ENCODE measurements at places on chromosomes 2 and 18.

- no peak for DNase-seq
Observed at GRCh38 chr2:19888831-19889230, 13.0 kb downstream of the TTC32 start.

DNA sequence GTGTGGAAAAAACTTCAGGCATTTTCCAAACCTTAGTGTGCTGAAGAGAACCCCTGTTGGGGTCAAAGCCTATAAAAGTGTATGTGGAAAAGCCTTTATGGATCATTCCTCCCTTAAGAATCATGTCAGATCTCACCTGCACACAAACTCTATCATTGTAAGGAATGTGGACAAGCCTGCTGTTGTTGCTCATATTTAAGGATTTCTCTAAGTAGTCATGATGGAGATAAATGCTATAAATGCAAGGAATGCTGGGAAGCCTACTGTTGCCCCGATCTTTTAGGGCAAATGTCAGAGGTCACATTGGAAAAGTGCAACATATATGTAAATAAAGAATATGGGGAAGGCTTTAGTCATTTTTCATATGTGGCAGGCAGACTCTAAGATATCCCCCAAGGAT, 129.5 kb downstream of the ICOS start:
- DNase-seq, result no peak

DNA sequence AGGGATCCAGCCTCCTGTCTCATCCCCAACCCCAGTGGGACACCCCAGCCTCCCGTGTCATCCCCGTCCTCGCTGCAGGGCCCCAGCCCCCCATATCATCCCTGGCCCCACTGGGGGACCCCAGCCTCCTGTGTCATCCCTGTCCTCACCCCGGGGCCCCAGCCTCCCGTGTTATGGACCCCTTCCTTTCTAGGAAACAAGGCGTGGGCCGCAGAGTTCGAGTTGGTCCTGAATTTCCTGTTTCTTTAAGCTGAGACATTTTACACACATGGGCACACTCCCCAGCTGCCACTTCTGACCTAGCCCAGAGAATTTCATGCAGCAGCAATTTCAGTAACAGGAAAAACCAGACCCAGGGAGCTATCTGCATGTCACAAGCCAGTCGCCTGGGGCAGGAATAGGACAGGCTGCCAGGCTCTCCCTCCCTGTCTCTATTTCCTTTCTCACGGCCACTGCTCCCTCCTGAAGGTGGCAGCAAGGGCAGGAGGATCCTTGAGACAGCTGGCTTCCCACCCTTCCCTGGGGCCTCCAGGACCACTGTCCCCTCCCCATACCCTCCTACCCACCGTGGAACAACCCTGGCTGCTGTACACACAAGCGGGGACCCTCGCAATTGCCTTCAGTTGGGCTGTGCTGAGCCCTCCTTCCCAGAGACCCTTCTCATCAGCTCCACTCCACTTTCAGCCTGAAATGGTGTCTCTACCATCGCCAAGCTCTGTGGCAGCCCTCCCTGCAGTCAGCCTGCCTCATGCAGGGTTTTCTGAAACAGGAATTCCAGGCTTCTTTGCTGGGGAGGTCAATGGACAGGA, 141.9 kb upstream of the ID2 start:
- DNase-seq, result no peak

DNA sequence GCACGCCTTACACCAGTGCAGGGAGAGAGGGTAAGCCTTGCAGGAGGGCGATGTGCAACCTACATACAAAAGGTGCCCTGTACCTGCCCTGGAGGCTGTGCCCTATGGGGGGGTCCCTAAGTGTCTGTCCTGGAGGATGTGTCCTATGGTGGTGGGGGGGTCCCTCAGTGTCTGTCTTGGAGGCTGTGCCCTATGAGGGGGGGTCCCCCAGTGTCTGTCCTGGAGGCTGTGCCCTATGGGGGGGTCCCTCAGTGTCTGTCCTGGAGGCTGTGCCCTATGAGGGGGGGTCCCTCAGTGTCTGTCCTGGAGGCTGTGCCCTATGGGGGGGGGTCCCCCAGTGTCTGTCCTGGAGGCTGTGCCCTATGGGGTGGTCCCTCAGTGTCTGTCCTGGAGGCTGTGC, 216.6 kb downstream of the HDAC4 start:
- no peak for DNase-seq

- DNase-seq, result no peak
Observed at GRCh38 chr2:239824046-239824694, 201.0 kb downstream of the NDUFA10 start.

DNA sequence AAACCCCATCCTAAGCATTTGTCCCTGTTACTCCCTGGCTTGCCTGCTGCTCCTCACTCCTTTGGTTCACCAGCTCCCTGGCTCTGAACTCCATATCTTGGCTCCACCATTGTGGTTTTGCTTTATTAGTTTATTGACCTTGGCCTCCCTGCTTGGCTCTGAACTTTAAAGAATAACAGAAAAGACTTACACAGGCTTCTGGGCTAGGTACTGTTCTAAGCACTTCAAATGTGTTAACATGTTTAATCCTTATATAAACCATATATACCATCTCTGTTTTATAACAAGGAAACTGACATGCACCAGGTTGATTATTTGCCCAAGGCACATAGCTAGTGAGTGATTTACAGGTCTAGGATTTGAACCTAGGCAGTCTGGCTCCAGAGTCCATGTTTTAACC, 149.7 kb upstream of the CAPN13 start:
- DNase-seq, result no peak

- no peak for DNase-seq
Observed at GRCh38 chr18:55420665-55421307, 167.2 kb downstream of the TCF4 start.

DNA sequence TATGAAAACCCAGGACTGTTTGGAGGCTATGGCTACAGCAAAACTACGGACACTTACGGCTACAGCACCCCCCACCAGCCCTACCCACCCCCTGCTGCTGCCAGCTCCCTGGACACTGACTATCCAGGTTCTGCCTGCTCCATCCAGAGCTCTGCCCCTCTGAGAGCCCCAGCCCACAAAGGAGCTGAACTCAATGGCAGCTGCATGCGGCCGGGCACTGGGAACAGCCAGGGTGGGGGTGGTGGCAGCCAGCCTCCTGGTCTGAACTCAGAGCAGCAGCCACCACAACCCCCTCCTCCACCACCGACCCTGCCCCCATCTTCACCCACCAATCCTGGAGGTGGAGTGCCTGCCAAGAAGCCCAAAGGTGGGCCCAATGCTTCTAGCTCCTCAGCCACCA, 12.1 kb downstream of the HOXD3 start:
- no peak for DNase-seq

- no peak for DNase-seq
Observed at GRCh38 chr2:210199186-210199765, 26.0 kb downstream of the ACADL start.

- DNase-seq, result no peak
Observed at GRCh38 chr2:215702116-215702902, 266.4 kb upstream of the FN1 start.

GRCh38 chr2:151544449-151544848, 134.7 kb downstream of the RIF1 start:
- DNase-seq, result no peak
